ENCODE measurements at places on chromosomes 13 and 19.

DNA sequence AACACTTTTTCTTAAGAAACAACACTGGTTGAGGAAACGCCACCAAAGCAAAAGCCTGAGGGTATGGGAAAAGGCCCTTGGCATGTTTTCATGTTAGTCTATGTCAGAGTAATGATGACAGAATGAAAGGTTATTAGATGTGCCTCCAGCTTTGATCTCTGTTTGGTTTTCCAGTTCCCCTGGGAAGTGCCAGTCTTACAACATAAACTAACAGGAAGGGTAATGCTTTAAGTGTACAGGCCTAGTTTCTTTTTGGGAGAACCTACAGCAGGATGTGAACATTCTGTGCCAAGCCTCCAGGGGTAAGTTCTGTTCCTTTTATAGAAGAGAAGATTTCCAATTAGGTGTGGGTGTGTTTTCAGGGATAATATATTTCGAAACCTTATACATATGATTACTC is 121.7 kb downstream of the FNDC3A start:
- no peak for DNase-seq

DNA sequence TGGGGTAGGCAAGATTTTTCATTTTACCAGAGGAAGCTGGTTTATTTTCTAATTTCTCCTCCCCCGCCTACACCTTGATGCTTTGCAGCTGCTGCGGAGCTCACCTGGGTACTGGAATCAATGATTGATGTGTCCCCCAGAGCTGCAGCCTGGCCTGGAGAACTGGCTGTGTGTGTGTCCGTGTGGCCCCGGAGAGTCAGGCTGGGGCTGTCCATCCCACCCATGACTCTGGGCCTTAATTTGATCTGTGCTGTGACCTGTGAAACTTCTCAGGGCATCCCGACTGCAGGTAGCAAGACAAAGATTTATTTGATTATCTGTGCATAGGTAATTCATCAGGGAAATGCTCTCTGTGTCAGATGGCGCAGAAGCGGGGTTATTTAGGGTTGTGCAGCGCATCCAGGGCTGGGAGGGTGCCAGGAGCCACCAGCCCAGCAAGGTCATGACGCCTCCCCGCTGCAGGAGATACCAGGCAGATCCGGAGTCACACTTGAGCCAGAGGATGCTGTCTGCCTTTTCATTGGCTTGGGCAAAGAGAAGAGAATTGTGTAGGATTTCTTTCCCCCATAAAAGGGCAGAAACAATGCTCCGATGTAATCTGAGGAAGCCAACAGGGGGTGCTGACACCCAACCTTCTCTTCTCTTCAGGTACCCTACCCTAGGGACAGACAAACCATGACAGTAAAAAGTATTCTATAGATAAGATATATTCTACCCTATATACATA is 346.6 kb downstream of the TSHZ3 start:
- DNase-seq: no peak

DNA sequence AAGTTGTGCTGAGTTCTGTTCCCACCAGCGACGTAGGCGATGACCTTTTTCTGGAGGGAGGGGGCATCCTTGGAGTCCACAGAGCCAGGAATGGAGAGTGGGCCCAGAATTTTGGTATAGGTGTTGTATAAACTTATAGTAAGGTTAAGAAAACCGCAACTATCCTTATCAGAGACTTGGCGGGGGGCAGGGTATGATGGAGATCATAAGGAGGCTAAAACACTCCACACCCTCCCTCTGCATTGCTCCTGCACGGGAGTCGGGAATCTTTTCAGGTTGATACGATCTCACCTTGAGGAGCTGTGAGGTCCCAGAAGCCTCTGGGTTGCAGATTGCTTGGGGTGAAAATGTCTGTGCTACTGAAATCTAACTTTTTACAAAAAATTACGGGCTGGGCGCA is 6.3 kb upstream of the CEACAM19 start:
- DNase-seq: no peak

- DNase-seq: no peak
These were observed 4.2 kb upstream of the CACNG7 start for GRCh38 chr19:53904909-53905308.

DNA sequence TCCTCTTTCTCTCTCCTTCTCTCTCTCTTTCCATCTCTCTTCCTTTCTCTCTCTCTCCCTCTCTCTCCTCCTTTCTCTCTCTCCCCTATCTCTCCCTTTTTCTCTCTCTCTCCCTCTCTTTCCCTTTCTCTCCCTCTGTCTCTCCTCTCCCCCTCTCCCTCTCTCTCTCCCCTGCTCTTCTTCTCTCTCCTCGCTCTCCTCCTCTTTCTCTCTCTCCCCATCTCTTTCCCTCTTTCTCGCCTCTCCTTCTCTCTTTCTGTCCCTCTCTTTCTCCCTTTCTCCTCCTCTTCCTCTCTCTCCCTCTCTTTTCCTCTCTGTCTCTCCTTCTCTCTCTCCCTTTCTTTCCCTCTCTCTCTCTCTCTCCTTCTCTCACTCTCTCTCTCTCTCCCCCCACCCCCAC is 196.6 kb downstream of the UQCRFS1 start:
- no peak for DNase-seq

- peak; percentile 80 for DNase-seq
These were observed 353.8 kb downstream of the DNAJC15 start for GRCh38 chr13:43377149-43377548.

- no peak for DNase-seq
These were observed 16.2 kb downstream of the TEX29 start for GRCh38 chr13:111336666-111337065.

GRCh38 chr19:48480183-48480557 is 11.0 kb downstream of the CYTH2 start:
- no peak for DNase-seq

GRCh38 chr13:48097793-48098192 is 2.9 kb upstream of the MED4 start:
- no peak for DNase-seq

GRCh38 chr13:51475727-51476501 is 23.1 kb upstream of the INTS6 start:
- DNase-seq: no peak

DNA sequence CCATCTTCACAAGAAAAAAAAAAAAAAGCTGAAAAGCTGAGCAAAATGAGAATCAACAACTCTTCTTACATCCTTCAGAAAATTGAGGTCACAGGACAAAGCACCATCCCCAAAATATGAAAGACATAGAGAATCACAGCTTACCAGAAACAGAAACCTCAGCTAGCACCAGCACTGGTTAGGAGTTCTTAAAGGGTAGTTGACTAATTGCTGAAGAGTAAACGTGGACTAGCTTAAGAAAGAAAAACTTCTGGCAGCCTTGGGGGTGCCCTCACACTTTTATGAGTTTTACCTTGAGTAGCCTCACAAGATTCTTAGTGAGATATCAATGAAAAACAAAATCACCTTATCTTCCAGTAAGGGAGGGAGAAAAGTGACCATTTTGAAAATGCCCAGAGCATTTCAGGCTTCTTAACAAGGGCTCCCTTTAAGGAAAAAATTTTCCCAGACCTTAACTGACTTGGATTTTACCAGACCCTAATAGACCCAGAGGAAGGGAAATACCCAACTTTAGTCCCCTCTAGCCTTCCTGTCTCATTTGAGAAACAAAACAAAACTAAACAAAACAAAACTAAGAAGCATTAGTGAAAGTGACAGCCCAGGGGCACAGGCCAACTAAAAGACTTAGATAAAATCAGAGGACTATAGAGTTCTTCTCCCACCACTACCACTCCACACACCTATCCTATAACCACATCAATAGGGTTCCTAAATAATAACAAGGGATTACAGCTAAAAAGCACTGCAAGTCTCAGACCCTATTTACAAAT is 888.6 kb downstream of the DIAPH3 start:
- no peak for DNase-seq

- no peak for DNase-seq
These were observed 11.1 kb downstream of the REXO1 start for GRCh38 chr19:1837222-1837565.

DNA sequence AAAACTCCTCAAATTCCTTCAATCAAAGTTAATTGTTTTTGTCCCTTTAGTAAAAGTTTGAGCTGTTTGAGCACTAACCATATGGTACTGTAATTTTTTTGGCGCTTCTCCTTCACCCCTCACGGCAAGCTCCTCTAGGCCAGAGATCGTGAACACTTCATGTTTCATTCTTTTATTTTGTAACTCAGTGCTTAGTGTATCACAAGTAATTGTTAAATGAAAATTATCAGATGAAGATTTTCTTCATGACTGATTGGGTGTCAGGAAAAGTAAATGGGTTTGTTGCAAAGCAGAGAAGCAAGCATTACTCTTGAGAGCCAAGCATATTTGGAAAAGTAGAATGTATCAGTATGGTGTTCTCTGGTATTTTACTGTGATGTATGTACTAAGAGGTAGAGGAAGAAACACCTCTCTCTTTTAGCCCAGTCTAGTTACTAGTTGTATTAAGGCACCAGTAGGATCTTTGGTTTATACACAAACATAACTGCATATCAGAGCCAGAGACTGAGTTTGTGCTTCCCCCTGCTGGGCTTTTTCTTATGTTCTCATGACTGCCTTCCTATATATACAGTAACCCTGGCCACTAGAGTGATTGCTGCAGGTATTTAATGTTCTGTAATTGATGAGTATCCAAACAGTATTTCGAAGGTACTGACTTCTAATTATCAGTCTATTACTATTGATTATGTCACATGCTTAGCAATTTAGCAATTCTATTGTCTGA is 202.3 kb upstream of the KLHL1 start:
- DNase-seq: peak; percentile 28

- peak; percentile 85 for DNase-seq
These were observed 545.8 kb downstream of the LIG4 start for GRCh38 chr13:107669391-107669993.

DNA sequence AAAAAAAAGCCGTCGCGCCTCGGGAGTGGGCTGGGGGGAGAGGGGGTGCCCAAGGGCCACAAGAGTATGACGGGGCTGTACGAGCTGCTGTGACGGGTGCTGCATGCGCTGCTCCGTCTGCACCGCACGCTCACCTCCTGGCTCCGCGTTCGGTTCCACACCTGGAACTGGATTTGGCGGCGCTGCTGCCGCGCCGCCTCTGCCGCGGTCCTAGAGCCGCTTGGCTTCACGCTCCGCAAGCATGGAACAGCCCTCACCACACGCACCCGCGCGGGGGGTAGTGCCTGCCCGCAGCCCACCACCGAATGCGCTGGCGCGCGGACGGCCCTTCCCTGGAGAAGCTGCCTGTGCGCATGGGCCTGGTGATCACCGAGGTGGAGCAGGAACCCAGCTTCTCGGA is 18.8 kb downstream of the C1QTNF9 start:
- no peak for DNase-seq

- no peak for DNase-seq
These were observed 122.2 kb downstream of the KL start for GRCh38 chr13:33138441-33138840.

GRCh38 chr13:89832827-89833226 is 1514.7 kb upstream of the MIR17HG start:
- DNase-seq: no peak

DNA sequence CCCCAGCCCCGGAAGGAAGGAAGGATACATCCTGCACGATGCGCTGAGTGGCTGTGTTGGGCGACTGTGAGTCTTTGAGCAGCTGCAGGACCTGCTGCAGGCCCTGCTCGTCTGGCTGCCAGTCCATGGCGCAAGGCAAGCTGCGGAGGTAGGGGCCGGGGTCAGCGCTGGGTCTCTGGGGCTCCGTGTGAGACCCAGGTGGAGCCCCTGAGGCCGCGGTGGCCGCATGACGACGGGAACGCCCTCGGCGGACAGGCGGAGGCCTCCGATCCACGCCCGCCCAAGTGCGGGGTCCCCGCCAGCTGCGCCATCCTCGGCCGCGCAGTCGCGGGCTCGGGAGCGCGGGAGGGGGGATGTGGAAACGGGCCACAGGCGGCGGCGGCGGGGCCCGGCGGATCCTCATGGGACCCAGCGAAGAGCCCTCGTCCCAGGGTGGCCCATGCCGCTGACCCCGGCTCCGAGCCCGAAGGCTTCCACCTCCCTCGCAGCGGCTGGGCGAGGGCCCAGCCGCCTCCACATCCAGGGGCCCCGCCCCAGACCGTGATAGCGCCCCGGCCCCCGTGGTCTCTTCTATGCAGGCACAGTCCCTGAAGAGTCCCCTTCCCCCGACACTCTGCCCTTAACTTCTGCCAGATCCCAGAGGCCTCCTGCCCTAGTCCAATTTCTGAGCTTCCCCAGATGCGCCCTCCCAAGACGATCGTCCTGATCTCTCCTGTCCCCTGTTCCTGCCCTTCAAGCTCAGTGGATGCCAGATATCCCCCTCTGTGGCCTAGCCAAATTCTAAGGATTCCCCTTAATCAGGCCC is 2.7 kb downstream of the TNPO2 start:
- DNase-seq: no peak

DNA sequence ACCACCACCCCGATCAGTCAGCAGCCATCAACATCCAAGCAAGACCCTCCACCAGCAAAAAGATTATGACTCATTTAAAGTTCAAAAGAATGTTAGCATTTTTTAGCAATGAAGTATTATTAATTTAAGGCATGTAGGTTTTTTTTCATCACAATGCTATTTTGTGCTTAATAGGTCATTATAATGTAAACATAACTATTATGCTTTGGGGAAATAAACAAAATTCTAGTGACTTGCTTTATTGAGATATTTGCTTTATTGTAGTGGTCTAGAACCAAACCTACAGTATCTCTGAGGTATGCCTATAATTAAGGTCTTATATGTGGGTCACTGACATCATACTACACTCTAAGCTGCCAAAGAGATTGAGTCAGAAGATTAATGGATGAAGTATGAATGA is 20.0 kb downstream of the KLF12 start:
- DNase-seq: no peak

- DNase-seq: no peak
These were observed 3.8 kb upstream of the RPL36 start for GRCh38 chr19:5686326-5686646.

- DNase-seq: no peak
These were observed 32.9 kb upstream of the ARHGEF7 start for GRCh38 chr13:111082240-111082639.
